ENCODE measurements at places on chromosomes 4 and X. TPM values are rescaled to one million over a fixed set of nuclear protein-coding genes. Genes with fewer than 3 reads are reported as not detected.

SPACA5B gene
- not detected for total RNA-seq

ARR3 gene
- not detected for total RNA-seq

CXCL3 gene
- total RNA-seq = not detected

EGF gene
- total RNA-seq = not detected

CITED1 gene
- not detected for total RNA-seq

DUX4 gene
- not detected for total RNA-seq

PCDH7 gene
- not detected for total RNA-seq

ZNF718 gene
- total RNA-seq = 11.5 TPM

VSIG1 gene
- 0.60 TPM for total RNA-seq

TFE3 gene
- 17.6 TPM for total RNA-seq

NPNT gene
- not detected for total RNA-seq

AFAP1 gene
- total RNA-seq = 6.2 TPM

ESX1 gene
- total RNA-seq = not detected

VAMP7 gene
- total RNA-seq = 33.6 TPM

GK2 gene
- not detected for total RNA-seq

IGSF1 gene
- not detected for total RNA-seq

SPINK2 gene
- total RNA-seq = 9.4 TPM

RBM46 gene
- total RNA-seq = not detected

MED28 gene
- 58.4 TPM for total RNA-seq

ADAMTS3 gene
- total RNA-seq = not detected

MUC7 gene
- not detected for total RNA-seq

MAGEB1 gene
- not detected for total RNA-seq

All from activated CD8-positive, alpha-beta T cell treated with anti-CD3 and anti-CD28 coated beads, Interleukin-2, amount 10 ng/mL, durations not matched to agents 7 days and 5 days (primary cell).